ENCODE measurements at places on chromosomes 5 and 9. TPM values are rescaled to one million over a fixed set of nuclear protein-coding genes. Genes with fewer than 3 reads are reported as not detected.

- H3K36me3 ChIP-seq = no peaks in the 10 kb centered on the region
- peaks cover 16% of the 10 kb centered on the region for H3K4me1 ChIP-seq
- H3K27ac ChIP-seq = no peak overlapping the region
- DNase-seq = peak; percentile 82
Measured at GRCh38 chr9:125407974-125408900, 146.6 kb downstream of the GAPVD1 start.

- H3K27me3 ChIP-seq = peaks cover 6% of the 10 kb centered on the region
- H3K4me1 ChIP-seq = no peaks in the 10 kb centered on the region
- no peak overlapping the region for H3K4me3 ChIP-seq
- H3K36me3 ChIP-seq = no peaks in the 10 kb centered on the region
Measured at GRCh38 chr5:102737161-102737560, 17.9 kb upstream of the PAM start.

DNA sequence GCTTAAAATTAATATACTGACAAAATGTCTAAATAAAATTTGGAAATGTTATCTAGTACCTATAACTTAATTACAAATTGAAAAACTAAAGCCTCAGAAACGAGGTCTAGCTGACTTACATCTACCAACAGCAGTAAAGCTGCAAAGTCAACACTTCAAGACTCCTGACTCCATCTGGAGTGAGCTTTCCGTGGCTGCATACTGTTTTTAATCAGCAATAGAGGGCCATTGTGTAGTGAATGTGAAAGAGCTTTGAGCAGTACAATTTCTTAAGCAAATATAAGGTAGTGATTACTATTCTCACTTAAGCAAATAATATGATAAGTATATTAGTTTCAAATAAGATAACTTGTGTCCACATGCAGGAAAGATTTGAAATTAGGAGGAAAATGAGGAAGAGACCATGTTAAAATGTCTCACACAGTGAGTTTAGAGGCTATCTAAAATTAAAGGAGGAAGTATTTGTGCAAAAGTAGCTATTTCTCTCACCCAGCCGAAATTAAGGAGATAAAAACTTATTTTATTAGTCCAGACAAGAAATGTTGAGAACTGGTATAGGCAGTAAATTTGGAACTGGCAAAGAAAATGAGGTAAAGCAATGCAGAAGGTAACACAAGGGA lies 6.4 kb downstream of the SPINK6 start:
- no peaks in the 10 kb centered on the region for H3K4me1 ChIP-seq
- H3K27ac ChIP-seq = no peak overlapping the region
- no peak overlapping the region for H3K4me3 ChIP-seq
- DNase-seq = no peak
- no peaks in the 10 kb centered on the region for H3K27me3 ChIP-seq

DNA sequence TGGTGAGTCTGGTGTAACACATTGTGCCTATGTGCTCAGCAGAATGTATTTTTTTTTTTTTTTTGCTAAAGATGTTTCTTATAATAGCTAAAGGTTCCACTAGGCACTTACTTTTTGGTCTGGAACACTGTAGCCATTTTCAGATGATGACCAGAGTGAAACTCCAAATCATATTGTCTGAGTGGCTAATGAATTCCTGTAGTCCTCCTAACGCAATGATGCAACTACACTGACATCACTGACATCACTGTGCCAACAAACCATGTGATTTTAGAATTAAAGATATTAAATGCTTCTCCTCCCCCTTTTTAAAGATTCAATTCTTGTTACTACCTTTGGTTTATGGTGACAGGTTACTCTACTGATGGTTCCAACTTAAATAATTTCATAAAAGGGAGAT lies 28.8 kb downstream of the JAKMIP2 start:
- H3K27me3 ChIP-seq = no peaks in the 10 kb centered on the region
- peaks cover 2% of the 10 kb centered on the region for H3K36me3 ChIP-seq
- DNase-seq = no peak

DNA sequence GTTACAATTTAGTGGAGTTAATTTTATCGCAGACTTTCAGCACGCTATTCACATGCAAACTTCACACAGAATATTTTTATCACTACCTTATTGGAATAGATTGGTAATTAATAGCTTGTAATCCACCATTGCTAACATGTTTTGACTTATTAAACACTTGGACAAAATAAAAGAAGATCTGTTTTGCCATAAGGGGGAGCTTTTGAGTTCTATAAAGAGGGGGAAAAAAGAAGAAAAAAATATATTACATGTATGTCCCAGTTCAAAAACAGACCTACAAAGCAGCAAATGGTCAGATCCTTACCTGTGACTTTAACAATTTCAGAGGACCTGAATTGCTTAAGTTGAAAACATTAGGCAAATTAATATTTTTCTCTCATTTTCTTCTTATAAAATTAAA lies 1.2 kb upstream of the PAPPA start:
- H3K27ac ChIP-seq = no peak overlapping the region
- peaks cover 55% of the 10 kb centered on the region for H3K27me3 ChIP-seq
- H3K36me3 ChIP-seq = no peaks in the 10 kb centered on the region
- DNase-seq = no peak

DNA sequence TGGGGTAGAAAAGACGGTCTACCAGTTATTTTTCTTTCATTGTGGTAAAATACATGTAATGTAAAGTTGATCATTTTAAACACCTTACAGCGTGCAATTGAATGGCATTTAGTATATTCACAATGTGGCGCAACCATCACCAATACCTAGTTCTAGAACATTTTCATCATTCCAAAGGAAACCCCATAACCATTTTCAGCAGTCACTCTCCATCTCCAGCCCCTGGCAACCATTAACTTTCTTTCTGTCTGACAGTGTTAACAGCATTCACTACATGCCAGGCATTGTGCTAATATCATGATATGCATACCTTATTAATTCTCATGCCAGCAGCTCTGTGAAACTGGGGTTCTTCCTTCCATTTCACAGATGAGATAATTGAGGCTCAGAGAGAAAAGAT lies 32.0 kb downstream of the PTGS1 start:
- H3K27me3 ChIP-seq = peaks cover 4% of the 10 kb centered on the region
- no peak overlapping the region for H3K4me3 ChIP-seq
- peaks cover 9% of the 10 kb centered on the region for H3K4me1 ChIP-seq
- no peaks in the 10 kb centered on the region for H3K36me3 ChIP-seq

GRCh38 chr5:32578363-32578762 lies 7.0 kb upstream of the SUB1 start:
- H3K27ac ChIP-seq = no peak overlapping the region
- H3K4me3 ChIP-seq = no peak overlapping the region
- peaks cover 12% of the 10 kb centered on the region for H3K27me3 ChIP-seq
- no peaks in the 10 kb centered on the region for H3K36me3 ChIP-seq

GRCh38 chr9:134522976-134523375 lies 118.6 kb upstream of the COL5A1 start:
- no peak overlapping the region for H3K4me3 ChIP-seq
- no peaks in the 10 kb centered on the region for H3K4me1 ChIP-seq
- H3K36me3 ChIP-seq = no peaks in the 10 kb centered on the region
- no peaks in the 10 kb centered on the region for H3K27me3 ChIP-seq
- H3K27ac ChIP-seq = no peak overlapping the region

DNA sequence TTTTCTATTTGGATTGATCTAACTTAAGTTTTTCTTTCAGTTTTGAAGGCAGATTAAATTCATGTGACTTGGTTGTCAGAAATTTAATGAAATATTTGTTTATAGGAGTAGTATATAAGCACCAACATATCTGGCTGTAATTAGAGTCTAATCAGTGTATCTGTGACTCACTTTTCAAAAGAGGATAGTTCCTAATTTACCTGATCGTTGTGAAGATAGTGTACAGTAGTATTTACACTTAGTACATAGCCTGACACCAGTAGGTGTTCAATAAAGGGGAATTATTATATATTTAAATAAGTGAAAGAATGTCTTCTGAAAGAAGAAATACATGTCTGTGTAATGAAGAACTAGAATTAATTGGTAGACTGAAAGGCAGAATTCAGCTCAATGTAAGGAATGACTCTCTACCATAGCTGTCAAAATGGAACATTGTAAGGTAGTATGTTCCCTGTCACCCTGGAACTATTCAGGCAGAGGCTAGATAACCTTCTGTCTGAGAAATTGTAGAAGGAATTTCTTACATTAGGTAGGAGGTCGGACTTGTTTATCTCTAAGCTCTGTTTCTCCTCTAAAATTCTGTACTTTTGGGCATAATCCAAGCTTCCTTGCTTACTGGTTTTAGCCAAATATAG lies 8.6 kb downstream of the TGFBR1 start:
- DNase-seq = no peak
- H3K36me3 ChIP-seq = peaks cover 71% of the 10 kb centered on the region
- peak overlapping the region; percentile 61 for H3K4me3 ChIP-seq
- peaks cover 87% of the 10 kb centered on the region for H3K4me1 ChIP-seq
- no peaks in the 10 kb centered on the region for H3K27me3 ChIP-seq

- no peak overlapping the region for H3K27ac ChIP-seq
- H3K4me1 ChIP-seq = no peaks in the 10 kb centered on the region
- H3K27me3 ChIP-seq = no peaks in the 10 kb centered on the region
Measured at GRCh38 chr5:64532657-64533056, 26.8 kb downstream of the RGS7BP start.

DNA sequence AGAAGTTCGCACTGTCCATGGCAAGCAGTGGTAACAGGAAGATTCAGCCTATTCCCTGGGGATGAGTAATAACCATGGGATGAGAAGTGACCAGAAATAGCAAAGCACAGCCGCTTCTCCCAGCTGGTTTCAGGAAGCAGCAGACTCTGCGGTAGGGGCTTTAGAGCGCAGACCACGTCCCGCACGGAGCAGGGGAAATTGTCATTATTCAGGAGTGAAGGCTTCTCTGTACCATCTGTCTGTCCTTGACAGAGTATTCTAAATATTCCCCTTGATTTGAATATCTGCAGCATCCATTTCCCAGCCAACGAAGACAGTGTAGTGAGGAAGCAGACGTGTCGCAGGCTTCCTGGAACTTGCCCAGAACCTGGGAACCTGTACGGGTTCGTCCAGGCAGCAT lies 159.6 kb downstream of the NXNL2 start:
- no peaks in the 10 kb centered on the region for H3K36me3 ChIP-seq
- DNase-seq = no peak
- H3K27ac ChIP-seq = no peak overlapping the region
- H3K4me1 ChIP-seq = no peaks in the 10 kb centered on the region
- no peak overlapping the region for H3K4me3 ChIP-seq

The IRX4 gene
- not detected for total RNA-seq

The FBP2 gene
- total RNA-seq = not detected
